NCI-H2227 treated with DMSO at 0.1 percent for 48 hours (cell line): ENCODE measurements at places on chromosomes 6 and 20.

- no peak for DNase-seq
Observed at GRCh38 chr20:17693444-17694001, 6.2 kb upstream of the BANF2 start.

GRCh38 chr6:33613146-33613794 lies 7.9 kb upstream of the ITPR3 start:
- no peak for DNase-seq

DNA sequence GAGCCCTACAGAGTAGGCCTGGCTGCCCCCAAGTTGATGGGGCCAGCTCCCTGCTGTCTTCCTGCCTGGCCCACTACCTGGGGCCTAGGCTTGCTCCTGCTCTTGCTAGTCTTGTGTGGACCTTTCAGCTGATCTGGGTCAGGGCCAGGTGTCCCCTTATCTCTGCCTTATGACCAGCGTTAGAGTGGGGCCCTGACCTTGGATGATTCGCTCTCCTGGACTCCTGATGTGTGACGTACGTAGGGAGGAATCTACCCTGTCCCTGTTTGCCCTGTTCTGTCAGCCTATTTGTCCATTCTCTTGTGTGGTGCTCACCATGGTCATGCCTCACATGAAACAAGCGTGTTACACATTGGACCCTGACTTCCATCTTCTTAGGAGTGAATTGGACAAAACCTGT lies 571.8 kb downstream of the QKI start:
- DNase-seq: no peak

DNA sequence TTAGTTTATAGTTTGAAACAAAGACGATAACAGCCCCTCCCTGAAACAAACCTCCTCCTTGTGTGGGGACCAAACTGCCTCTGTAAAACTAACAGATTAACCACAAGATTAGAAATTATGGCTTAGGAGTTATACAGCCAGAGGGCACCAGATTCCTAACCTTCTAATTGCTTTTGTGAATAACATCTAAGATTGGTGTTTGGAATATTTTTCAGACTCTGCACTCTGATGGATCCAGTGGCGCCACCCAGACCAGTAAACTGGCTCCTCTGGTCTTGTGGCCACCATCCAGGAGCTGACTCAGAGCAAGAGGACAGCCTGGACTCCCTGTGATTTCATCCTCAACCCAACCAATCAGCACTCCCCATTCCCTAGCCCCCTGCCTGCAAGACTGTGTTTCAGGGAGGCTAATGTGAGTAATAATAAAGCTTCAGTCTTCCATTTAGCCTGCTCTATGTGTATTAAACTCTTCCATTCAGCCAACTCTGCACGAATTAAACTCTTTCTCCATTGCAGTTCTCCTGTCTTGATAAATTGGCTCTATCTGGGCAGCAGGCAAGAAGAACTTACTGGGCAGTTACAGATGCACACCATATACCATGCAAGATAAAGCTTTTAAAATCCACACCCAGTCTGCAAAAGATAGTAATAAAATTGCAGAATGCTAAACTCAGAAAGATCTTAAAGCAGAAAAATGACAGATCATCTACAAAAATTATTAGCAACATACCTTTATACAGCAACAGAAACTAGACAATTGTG lies 58.5 kb upstream of the SLC22A16 start:
- no peak for DNase-seq

GRCh38 chr6:62623846-62624532 lies 338.0 kb upstream of the KHDRBS2 start:
- DNase-seq: no peak

DNA sequence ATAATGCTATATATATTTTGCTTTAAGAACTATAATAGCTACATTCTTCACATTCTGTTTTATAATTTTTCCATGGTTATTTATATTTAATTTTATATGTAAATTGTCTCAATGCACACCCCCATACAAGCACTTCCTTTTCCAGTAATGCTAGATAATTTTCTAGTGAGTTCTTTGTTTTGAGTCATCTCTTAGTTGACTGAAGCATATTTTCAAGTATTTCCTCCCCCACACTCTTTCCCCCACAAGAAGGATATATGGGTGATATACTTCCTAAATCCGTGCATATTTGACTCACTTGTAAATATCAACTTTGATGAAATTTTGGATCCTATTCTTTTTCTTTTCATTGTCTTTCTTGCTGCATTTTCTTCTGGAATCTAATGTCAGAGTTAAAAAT lies 82.1 kb upstream of the SRSF6 start:
- DNase-seq: no peak
